Suprapubic skin (tissue), 4 donors: ENCODE measurements at places on chromosomes 5 and 9.

DNA sequence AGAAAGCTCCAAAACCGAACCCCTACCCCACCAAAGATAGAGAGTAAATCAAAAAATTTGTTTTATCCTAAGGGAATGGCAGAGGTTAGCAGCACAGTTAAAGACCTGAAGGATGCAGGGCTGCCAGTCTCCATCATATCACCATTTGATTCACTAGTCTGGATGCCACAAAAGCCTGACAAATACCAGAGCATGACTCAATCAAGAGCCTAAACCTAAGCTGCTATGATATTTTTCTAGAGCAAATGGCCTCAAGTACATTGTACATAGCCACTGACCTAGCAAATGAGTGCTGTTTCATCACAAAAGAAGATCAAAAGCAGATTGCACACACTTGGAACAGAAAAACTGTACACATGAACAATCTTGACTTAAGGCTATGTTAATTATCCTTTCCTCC, 48.0 kb downstream of the DPYSL3 start:
- DNase-seq = no peak

- no peak for DNase-seq
Measured at GRCh38 chr5:37951946-37952721, 112.3 kb upstream of the GDNF start.

GRCh38 chr5:17190242-17190778, 27.1 kb upstream of the BASP1 start:
- DNase-seq = no peak

GRCh38 chr5:133267601-133268000, 215.8 kb downstream of the HSPA4 start:
- DNase-seq = no peak
